ENCODE measurements at places on chromosomes 13 and 19.

DNA sequence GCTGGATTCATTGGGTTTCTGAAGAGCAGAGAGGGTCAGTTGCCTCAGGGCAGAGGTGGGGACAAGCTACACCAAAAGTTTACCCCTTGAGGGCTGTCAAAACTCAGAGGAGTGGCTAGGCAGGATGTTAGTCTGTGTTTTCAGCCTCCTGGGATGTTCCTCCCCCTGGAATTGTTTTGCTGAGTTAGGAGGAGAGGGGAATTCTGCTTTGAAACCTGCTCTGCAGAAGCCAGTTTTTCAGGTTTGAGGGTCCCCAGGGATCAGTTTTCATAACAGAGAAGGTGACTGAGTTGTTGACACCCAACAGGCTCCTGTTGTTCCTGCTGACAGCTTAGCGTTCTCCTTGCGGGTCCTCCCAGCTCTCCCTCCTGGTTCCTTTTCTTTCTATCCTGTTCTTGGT is 121.9 kb upstream of the TMTC4 start:
- no peak for DNase-seq

DNA sequence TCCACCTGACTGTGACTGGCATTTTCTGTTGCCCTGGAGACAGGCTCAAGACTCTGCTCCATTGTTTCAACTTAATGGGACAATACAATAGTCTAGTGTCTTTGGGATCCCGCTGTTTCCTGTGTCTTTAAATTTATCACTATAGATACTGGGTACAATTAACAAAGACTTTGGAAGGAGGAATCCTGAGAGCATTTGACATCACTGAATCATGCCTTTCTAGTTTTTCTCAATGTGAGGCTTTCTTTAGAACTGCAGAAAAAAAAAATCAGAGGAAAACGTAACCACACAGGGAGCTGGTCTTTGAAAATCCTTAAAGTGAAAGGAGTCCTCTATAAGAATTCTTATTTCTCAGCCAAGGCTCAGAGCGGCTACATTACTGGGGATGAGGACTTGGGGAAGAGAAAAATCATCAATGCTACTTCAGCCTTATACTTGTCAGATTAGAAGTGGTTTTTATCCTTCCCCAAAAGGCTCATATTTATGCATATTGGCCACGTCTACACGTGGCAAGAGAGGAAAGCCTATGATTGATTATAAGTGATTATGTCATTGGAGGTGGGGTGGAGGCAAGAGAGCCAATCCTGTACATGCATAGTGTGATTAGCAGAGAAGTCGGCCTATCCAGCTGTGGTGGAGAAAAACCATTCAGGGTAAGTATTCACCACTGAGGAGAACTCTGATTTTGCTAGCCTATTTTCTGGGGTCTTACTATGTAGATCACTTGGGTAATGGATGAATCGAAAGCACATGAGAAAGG is 34.4 kb upstream of the UBL3 start:
- DNase-seq: no peak

DNA sequence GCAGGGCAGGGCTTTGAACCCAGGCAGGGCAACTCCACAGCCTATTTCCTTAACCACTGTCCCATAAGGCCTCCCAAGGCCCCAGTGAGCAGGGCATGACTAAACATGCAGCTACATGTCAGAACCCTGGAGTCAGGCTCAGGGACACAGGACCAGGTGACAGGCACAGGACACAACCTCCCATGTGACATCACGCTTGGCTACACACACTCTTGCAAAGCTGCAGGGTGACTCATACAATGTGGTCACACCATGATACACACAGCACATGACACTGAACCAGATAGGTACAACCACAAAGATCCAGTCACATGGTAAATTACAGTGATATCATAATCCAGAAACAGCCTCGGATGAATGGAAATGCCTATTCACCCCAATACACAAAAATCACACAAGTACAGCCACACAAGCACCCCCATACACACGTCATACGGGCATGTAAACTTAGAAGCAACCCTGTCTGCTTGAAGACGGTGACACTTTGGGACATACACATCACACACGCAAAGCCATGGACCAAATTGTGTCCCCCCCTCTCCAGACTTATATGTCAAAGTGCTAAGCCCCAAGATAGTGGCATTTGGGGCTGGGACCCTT is 14.5 kb downstream of the KLK4 start:
- DNase-seq: no peak

GRCh38 chr13:97600458-97601075 is 166.6 kb downstream of the RAP2A start:
- no peak for DNase-seq

GRCh38 chr19:34367624-34367957 is 2.6 kb downstream of the GPI start:
- no peak for DNase-seq

DNA sequence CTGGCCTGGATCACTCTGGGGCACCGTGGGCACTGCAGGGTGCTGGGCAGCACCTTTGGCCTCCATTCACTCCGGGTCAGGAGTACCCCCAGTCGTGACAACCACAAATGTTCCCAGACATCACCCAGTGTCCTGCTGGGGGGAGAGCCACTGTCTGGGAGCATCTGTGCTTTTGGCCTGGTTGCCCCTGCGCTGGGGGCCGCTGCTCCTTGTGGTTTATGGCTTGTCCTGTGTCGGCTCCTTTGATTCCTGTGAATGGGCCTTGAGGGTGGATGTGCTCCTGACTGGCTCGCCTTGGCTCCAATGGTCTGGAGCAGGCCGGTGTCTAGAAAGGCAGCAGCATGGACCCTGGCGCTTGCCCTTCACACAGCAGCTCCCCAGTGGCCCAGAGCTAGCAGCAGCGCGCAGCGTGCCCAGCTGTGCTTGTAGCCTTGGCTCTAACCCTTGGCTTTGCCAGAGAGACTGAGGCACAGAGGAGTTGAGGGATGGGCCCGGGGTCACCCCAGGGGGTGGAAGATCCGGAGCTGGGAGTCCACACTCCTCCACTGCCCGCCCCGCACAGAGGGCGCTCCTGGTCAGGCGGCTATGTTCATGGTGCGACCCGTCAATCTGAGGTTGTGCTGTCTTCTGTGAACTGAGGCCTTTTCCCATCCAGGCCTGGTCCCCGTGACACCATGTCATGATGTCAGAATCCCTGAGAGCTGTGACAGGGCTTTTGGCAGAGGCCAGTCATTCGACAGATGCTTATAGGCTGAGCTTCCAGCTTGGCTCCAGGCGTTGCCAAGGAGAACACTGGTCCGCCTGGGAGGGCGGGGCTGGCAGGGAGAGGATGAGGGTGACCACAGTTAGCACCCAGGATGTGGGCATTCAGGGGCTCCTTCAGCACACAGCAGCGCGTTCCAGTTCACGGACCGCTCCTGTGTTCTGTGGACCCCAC is 4.1 kb downstream of the DAZAP1 start:
- no peak for DNase-seq

- no peak for DNase-seq
These were observed 23.9 kb downstream of the ZIC5 start for GRCh38 chr13:99947666-99948065.

- DNase-seq: no peak
These were observed 65.3 kb upstream of the ZNF681 start for GRCh38 chr19:23823952-23824389.

- DNase-seq: no peak
These were observed 106.1 kb downstream of the HSPH1 start for GRCh38 chr13:31055589-31055988.

GRCh38 chr19:18607226-18608101 is 865 bp upstream of the CRLF1 start:
- no peak for DNase-seq

DNA sequence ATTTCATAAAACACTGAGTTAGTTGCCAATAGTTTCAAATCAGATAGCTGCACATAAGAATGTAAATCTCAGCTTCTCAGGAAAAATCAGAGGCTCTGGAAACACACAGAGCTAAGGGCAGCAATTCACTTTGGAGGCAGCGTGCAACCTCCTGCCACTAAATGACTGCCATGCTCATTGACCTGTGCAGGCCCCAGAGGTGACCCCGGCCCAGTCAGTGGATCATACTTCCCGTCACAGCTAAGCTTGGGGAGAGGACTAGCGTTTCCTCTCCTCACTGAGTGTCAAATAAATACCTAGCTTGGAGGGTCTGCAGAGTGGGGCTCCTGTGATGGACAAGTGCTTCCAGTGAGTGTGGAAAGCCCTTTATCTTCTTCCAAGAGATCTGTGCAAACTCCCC is 67.2 kb downstream of the UQCRFS1 start:
- no peak for DNase-seq

GRCh38 chr13:113730258-113730691 is 28.8 kb upstream of the TMEM255B start:
- DNase-seq: no peak

- no peak for DNase-seq
These were observed 30.3 kb downstream of the LAMP1 start for GRCh38 chr13:113327391-113327765.

- no peak for DNase-seq
These were observed 24.7 kb downstream of the ATP11A start for GRCh38 chr13:112714376-112715174.

GRCh38 chr13:44876782-44877324 is 112.4 kb downstream of the NUFIP1 start:
- DNase-seq: no peak

DNA sequence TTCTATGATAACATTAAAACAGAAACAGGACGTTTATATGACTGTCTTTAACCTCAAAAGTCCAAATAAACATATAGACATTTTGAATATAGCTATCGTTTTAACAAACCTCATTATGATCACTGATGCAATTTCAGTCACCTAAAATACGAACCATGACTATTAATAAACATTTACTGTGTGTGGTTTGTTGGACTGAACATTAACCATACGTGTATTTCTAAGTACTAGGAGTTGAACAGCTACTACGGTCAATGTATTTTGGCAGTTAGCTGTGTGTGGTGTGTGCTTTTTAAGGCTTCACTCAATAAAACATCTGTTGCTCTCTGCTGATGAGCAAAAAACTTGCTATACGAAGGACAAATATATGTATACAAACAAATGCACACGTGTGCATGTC is 281.4 kb downstream of the ABCC4 start:
- no peak for DNase-seq

DNA sequence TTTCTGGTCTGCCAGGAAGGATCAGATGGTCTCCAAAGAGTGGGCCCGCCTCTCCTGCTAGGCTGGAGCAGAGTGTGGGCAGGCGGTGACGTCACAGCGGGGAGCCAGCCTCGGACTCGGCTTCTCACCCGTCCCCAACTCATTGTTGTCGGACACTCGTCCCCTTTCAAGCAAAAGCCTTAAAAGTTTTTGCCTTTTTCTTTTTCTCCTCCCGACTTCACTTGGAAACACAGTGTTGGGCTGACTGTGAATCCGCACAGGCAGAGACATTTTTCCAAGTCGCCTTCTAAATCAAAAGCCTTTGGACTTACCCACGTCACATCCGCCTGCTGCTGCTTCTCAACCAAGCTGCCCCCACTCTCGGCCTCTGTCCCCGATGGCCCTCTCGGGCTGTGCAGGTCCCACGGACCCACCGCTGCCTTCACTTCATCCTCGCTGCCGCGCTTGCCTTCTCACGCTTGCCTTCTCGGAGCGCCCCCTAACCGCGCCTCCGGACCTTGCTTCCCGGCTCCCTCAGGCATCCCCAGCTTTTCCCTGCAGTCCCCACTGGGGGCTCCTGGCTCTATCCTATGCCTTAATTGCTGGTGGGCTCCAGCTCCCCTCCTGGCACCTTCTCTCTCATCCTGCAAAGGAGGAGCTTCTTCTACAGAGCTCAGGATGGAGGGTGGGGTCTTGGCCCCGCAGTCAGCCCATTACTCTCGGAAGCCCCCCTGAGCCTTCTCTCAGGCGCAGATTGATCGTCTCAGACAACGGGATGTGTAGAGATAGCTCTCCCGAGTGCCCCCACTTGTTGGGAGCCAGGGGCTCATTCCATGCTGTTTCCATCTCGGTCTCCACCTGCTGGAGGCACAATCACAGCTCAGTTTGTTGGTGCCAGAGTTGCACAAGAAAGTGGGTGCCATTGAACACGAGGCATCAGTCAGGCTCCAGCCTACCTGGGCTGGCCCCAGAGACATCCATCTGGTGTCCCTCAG is 3.9 kb upstream of the ZNF135 start:
- no peak for DNase-seq

GRCh38 chr13:29568731-29569130 is 26.8 kb downstream of the SLC7A1 start:
- no peak for DNase-seq

DNA sequence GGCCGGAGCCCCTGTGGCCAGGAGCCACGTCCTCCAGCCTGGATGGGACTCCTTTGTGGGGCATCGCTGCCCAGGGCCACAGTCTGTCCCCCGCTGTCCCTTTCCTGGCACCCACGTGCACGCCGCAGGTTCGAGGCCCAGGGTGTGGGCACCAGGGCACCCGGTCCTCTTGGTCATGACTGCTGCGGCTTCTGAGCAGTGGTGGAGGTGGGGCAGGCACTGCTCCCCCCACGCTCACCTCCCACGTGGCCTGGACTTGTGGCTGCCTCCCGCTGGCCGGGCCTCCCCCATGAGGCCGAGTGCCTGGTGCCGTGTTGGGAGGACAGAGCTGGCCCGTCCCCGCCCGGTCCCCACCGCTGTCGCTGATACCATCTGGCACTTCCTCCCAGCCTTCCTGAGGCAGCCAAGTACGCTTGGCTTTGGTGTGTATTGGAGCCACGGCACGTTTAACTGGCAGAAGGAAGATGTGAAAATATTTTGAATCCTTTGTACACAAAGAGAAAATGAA is 12.8 kb downstream of the SPPL2B start:
- DNase-seq: no peak

GRCh38 chr19:9597027-9597426 is 12.7 kb upstream of the ZNF121 start:
- DNase-seq: no peak

DNA sequence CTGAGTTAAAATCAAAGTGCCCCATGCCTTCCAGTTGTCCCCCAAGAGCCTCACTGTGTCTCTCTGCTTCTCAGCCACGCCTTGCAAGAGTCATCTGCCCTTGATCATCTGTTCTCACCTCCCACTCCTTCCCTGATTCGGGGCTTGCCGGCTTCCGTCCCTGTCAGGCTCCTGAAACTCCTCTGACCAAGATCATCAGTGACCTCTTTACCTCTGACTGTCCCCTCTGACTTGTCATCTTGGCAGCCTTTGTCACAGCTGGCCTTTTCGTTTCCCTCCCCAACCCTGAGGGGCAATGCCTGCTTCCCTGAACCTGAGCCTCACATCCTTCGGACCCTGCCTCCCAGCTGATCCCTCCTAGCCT is 66.3 kb downstream of the MAP4K1 start:
- DNase-seq: no peak

Data from cortex of kidney (tissue), 1 donor.